ENCODE measurements at places on chromosomes 2 and 18.
A peak's percentile ranks its signal among the peaks of the same experiment; 100 is the strongest.

- no peak for DNase-seq
Observed at GRCh38 chr2:65092791-65093190, 36.6 kb downstream of the CEP68 start.

- DNase-seq, result no peak
Observed at GRCh38 chr2:223800908-223801307, 36.5 kb downstream of the AP1S3 start.

- DNase-seq, result peak; percentile 10
Observed at GRCh38 chr2:151947813-151948165, 119.6 kb upstream of the ARL5A start.

DNA sequence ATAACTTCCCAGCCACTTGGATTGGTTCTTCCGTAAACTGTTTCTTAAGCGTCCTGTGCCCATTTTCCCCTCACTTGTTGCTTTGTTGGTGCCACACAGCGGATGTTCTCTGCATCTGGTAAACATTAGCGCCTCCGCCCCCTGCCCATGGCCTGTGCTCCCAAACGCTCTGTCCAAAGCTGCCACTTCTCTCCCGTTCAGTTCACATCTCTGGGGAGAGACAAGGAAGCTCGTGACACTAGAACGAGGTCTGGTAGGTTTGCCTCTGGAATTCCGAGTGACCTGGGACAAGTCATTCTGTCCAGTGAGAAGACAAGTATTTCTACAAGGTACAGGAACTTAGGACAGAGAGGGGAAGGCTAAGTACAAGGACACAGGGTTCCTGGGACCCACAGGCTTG is 9.4 kb downstream of the COPS9 start:
- DNase-seq, result no peak

GRCh38 chr2:120601566-120601965 is 134.1 kb upstream of the GLI2 start:
- no peak for DNase-seq

Data from AG08396 (cell line).